ENCODE measurements at places on chromosomes 16 and 17. TPM values are rescaled to one million over a fixed set of nuclear protein-coding genes. Genes with fewer than 3 reads are reported as not detected.

CACNG3 gene
- not detected for polyA plus RNA-seq

CD300H gene
- not detected for polyA plus RNA-seq

SPATA22 gene
- polyA plus RNA-seq: 1.5 TPM

SLFN11 gene
- 9.2 TPM for polyA plus RNA-seq

CIITA gene
- 7.3 TPM for polyA plus RNA-seq

ALOX12 gene
- 0.09 TPM for polyA plus RNA-seq

NOD2 gene
- polyA plus RNA-seq: 0.52 TPM

WFDC1 gene
- 1.6 TPM for polyA plus RNA-seq

KRTAP3-1 gene
- not detected for polyA plus RNA-seq

Measured in right cardiac atrium (tissue), 5 donors.